Bronchial epithelial cell (primary cell): ENCODE measurements at places on chromosomes 1 and 21. TPM values are rescaled to one million over a fixed set of nuclear protein-coding genes. Genes with fewer than 3 reads are reported as not detected.

DNA sequence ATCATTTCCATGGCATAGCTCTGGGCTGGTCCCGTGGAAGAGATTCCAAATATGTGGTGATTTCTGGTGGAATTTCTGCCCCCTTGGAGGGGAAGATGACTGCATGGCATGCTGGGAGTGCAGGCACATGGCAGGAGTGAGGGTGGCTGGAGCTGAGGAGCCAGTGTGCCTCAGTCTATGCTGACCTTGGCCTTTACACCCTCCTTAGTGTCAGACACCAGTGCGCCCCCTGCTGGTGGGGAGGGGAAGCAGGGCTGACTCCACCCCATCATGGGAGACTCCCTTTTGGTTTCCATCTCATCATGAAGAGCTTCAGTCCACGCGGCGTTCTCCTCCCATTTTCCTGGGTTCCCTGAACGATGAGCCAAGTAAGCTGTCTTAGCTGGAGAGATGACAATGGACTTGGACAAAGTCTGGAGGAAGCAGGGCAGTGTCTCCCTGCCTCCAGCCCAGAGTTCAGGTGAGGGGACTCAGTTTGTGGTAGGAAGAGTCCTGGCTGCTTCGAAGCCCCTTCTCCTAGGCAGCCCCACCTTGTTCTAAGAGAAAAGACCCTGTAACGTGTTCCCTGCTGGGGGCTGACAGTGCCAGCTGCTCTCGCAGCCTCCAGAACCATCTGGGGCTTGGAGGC is 10.3 kb downstream of the ALX3 start:
- peak; percentile 18 for DNase-seq

DNA sequence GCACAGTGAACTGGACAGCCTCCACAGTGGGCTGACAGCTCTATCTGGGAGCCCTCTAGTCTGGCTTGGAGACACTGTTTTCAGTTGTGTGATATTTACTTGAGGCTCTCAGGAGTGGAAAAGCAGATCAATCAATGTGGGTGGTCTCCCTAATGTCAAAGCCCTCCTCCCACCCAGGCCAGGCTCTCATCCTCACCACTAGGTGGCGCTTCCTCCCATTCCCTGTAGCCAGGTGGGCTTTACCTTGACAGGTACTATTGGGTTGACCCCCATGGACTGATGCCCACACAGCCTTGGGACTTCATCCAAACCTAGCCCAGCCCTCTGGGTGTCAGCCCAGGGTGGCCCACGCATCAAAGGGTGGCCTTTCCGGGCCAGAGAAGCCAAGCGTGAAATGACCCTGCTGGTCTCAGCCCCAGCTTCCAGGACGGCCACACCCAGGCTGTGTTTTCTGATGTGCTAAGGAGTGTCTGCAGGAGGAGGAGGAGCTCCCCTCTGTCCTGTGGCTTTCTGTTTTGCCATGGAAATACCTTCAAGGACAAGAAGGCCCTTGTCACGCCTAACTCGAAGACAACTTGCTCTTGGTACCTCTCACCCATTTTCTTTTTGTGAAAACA is 54.0 kb downstream of the CLIC6 start:
- DNase-seq = no peak

Gene CYP4A22
- total RNA-seq = not detected in 2 replicates

Gene CLCA1
- 0.26 TPM in 1 of 2 replicates, not detected in the other for total RNA-seq

GRCh38 chr1:86972262-86972661 is 57.8 kb downstream of the HS2ST1 start:
- peak; percentile 32 for DNase-seq

DNA sequence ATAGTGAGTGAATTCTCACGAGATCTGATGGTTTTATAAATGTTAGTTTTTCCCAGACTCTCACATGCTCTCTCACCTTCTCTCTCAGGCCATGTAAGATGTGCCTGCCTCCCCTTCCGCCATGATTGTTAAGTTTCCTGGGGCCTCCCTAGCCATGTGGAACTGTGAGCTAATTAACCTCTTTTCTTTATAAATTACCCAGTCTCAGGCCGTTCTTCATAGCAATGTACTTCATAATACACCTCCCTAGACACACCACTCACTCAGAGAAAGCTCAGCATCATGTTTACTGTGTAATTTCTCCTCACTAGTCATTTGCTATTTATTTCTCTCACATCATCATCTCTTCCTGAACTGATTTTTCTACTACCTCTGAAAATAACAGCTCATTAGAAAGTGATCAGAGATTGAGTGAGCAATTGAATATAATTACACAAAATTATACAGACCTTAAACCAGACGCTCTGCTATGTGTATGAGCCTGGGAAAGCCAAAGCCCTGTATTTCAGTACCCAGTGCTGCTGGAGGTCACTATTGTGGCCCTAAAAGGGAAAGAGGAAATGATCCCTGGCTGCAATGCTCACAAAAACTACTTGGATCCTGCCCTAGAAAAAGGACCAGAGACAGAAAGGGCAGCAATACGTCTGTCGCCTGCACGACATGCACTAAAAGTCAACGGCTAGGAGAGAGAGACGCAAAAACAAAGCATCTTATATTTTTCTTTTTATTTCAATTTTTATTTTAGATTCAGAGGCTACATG is 284.5 kb downstream of the DSCAM start:
- DNase-seq = no peak

Gene C1QTNF12
- total RNA-seq = 1.3 and 2.7 TPM in 2 replicates

Gene OR6K6
- total RNA-seq = not detected in 2 replicates

Gene PLPPR4
- not detected in 2 replicates for total RNA-seq

Gene SYDE2
- total RNA-seq = 3.2 and 4.7 TPM in 2 replicates

DNA sequence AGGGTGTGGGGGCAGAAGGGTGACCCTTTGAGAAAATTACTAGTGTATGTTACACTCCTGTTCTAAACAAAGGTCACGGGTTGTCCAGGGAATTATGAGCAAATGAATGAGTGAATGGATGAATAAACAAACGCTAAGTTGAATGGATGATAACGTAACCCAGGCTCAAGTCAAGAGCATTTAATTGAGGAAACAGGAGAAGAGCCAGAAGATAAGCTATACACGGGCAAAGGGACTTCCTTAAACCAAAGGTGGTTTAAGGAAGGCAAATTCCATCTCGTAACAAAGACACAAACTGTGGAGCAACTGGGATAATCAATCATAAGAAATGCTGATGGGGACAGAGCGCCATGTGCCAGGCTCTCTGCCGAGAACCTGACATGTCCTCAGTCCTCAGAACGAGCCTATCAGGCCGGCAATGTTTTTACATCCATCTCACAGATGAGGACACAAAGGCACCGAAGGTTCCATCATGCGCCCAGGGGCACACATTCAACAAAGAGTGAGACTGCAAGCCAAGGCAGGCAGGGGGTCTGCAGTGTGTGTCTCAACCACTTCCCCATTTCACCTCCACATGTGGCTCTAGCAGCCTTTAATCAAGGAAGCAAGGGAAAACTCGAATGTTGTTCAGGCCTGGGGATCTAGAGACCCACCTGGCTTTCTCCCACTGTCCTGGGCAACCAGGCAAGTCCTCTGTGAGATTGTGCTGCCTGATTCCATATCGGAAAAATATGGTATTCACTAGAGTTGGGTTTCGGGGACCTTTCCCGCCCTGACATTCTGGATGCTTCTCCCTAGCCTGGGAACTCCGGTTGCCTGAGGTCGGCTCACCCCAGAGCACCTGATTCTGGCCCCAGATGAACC is 126.8 kb upstream of the EDN2 start:
- no peak for DNase-seq

DNA sequence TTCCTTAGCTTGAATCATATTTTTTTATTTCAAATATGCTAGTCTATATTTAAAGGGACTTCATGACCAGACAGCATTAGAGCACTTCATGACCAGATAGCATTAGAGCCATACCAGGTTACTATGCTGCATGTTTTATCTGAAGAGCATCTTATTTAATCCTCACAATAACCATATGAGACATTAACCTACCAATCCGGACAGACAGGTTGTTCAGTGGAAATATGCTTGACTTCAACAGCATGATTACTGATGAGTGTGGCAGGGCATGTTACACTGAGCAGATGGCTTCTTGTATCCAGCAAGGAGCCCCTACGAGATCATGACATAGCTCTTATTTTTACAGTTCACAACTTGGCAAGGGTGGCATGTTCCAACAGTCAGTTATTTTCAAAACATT is 85.0 kb upstream of the KCTD3 start:
- DNase-seq = peak; percentile 34

Gene GRIK3
- under 0.01 TPM in 1 of 2 replicates, not detected in the other for total RNA-seq

Gene GBP7
- total RNA-seq = not detected in 2 replicates

Gene SYPL2
- not detected in 2 replicates for total RNA-seq

- peak; percentile 33 for DNase-seq
Observed at GRCh38 chr1:3453891-3454810, at the start of gene ARHGEF16. TSS of gene ARHGEF16 (plus strand) at chr1:3454665. CDS start at chr1:3463085, 8,420 bp downstream.

- peak; percentile 18 for DNase-seq
Observed at GRCh38 chr1:114314098-114314497, 160.4 kb upstream of the SYT6 start.

Gene COL6A2
- 1.0 and 12.6 TPM in 2 replicates for total RNA-seq

GRCh38 chr21:32190493-32191144 is 88.2 kb downstream of the MIS18A start:
- no peak for DNase-seq

DNA sequence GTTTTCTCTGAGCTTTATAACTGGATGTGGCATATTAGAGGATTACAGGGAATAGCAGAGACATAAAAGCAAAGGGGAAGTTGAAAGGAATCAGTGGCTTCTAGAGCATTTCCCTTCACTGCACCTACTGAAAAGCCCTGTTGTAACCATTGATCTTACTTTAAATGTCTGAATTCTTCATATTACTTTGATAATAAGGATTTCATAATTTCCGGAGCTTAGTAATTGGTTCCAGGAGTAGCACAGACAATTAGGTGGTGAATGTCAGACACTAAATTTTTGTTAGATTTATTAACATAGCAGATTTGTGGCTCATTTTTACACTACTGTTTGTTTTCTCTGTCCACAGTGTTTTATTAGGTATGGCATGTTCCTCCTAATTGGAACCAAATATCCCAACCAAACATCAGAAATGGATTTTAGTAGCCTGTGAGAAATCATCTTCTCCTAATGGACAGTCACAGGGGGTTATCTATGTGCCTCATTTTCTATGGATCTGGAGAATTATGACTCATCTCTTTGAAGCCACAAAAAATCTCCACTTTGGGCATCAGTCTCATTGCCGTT is 100.5 kb downstream of the GIPC2 start:
- no peak for DNase-seq

DNA sequence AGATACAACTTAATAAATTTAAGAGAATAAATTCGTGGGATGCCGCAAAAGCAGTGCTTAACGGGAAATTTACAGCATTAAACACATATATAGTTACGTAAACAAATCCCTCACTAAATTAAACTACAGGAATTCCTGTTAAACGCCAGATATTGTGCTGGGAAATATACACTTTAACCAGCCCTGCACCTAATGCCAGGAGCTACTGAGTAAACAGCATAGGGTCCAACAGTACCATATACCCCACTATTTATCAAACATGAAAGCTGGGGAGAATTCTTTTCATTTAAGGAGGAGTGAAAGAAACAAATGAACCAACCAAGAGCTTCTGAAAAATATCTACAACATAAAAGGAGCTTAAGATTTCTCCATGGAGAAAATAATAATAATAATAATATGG is 11.7 kb downstream of the FRRS1 start:
- DNase-seq = no peak

GRCh38 chr1:54425152-54425584 is 19.0 kb upstream of the SSBP3 start:
- DNase-seq = no peak

Gene POGZ
- 6.6 and 10.2 TPM in 2 replicates for total RNA-seq

Gene CELA2B
- not detected in 2 replicates for total RNA-seq

DNA sequence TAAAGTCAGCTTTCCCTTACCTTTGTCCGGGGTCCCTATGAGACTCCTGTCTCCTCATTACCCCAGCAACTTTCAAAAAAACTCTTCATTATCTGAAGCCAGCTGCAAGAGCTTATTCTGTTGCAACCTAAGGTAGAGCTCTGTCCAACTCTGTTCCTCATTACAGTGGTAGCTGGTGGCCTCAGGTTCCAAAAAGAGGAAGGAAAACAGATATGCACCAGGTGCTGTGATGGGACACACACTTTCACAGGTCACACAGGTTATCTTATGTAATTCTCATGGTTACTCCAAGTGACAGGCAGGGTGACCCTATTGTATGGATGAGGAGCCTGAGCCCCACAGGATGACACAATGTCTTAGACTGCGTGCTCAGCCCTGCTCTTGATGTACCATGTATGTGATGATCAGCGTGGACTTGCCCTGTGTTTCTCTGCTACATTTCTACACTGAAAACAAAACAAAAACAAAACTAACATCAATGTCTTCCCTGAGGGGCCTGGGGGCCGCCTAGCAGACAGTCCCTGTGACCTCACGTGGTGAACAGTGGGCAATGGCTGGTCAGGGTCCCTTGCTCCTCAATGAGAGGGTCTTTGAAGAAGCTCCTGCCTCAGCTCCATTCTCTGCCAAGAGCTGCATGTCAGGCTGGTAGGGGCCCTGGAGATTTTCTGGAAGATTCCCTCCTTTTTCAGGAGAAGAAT is 9.7 kb upstream of the TENT5C start:
- DNase-seq = no peak

DNA sequence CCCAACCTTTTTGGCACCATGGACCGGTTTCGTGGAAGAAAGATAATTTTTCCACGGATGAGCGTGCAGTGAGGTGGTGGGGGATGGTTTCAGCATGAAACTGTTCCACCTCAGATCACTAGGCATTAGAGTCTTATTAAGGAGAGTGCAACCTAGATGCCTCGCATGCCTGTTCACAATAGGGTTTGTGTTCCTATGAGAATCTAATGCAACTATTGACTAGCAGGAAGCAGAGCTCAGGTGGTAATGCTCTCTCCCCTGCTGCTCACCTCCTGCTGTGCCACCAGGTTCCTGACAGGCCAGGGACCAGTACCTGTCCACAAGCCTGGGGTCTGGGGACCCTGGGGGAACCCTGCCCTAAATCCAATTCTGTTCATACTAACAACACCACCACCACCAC is 377.8 kb downstream of the OLFM3 start:
- DNase-seq = no peak

- DNase-seq = no peak
Observed at GRCh38 chr1:204194080-204194479, 2.2 kb downstream of the KISS1 start.

DNA sequence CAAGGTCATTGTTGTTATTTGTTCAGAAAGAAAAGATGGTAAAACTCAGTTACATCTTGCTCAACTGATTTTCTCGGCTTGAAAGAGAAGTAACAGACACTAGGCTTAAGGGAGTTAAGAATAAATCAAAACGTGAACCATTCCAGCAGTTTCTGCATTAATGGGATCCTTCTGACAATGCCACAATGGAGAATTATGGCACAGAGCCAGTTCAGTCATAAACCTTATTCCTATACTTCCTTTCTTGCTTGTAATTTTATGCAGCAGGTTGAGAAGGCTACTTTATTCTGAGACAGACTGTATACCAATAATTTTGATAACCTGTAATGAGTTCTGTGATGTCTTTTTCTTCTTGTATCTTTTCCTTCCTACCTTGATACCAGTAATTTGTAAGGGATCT is 167.0 kb downstream of the C1orf21 start:
- DNase-seq = no peak

GRCh38 chr21:45160198-45160597 is 85.8 kb downstream of the ADARB1 start:
- no peak for DNase-seq

Gene LCE1D
- total RNA-seq = not detected in 2 replicates

Gene RAVER2
- total RNA-seq = 5.3 and 6.4 TPM in 2 replicates

Gene LIN28A
- total RNA-seq = not detected in 2 replicates

GRCh38 chr1:18580047-18580446 is 50.6 kb upstream of the PAX7 start:
- DNase-seq = no peak
